ENCODE measurements at places on chromosomes 5 and 9.

GRCh38 chr5:40046792-40047191 is 622.0 kb upstream of the DAB2 start:
- no peak for DNase-seq

GRCh38 chr9:38421498-38422211 is 2.6 kb downstream of the IGFBPL1 start:
- no peak for DNase-seq

- DNase-seq: no peak
Observed at GRCh38 chr9:68947842-68948569, 65.9 kb downstream of the PRKACG start.

DNA sequence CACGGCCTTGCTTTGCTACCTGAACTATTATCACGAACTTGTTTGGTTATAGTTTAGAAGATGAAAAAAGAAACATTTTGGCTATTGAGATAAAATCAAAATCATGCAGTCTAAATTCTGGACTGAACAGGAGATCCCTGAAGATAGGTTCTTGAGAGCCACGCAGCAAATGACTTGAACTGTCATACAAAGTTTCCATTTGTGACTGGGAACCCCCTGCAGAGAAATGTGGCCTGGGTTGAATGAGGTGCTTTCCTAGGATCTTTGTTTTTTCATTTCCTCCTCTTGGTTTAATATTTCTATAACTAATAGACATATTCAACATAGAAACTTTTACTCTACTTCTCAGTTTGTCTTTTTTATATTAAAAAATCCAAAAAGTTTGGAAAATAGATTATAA is 184.7 kb upstream of the TRPM3 start:
- no peak for DNase-seq

DNA sequence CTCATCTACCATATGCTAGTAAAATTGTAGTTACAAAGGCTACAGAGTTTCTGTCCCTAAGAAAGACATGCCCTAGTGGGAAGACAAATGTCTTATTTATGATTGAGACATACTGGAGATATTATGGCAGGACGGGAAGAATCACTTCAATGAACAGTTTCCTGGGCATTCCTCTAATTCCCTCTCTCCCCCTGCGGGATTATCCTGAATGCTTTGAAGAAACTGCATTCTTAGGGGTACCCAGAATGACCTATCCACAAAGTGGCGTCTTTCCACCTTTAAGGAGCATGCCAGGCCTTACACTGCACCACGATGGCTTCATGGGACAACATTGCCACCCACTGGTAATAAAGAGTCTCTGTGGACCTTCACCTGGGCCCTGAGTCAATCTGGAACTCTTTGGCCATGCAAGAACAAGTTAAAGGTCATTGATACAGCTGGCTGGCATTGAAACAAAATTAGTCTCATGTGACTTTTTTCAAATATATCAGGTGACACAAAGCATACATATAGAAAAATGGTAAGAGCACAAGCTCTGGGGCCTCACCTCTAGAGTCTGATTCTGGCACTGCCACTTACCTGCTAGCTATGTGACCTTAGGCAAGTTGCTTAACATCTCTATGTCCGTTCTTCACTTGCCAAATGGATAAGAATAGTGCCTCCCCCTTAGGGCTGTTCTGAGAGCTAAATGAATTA is 32.0 kb downstream of the ANKRD55 start:
- DNase-seq: peak; percentile 87

- DNase-seq: no peak
Observed at GRCh38 chr5:135124128-135124527, 90.1 kb upstream of the PITX1 start.

DNA sequence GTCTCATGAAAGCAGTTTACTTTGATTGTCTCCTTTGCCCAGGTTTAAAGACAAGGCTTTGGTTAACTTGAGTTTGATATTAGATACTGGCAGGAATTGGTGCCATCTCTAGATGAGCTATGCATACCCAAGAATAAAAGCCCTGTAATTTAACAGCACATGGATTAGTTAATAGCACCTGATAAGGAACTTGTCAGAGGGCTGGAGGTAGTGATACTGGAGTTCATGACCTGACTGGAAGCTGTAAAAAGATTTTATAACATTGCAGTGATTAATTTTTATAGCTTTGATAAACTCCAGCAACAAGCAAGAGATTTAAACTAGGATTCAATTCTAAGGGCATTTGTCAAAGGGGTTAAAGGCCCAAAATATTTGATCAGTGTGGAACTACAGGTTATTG is 34.9 kb upstream of the SYK start:
- DNase-seq: no peak

DNA sequence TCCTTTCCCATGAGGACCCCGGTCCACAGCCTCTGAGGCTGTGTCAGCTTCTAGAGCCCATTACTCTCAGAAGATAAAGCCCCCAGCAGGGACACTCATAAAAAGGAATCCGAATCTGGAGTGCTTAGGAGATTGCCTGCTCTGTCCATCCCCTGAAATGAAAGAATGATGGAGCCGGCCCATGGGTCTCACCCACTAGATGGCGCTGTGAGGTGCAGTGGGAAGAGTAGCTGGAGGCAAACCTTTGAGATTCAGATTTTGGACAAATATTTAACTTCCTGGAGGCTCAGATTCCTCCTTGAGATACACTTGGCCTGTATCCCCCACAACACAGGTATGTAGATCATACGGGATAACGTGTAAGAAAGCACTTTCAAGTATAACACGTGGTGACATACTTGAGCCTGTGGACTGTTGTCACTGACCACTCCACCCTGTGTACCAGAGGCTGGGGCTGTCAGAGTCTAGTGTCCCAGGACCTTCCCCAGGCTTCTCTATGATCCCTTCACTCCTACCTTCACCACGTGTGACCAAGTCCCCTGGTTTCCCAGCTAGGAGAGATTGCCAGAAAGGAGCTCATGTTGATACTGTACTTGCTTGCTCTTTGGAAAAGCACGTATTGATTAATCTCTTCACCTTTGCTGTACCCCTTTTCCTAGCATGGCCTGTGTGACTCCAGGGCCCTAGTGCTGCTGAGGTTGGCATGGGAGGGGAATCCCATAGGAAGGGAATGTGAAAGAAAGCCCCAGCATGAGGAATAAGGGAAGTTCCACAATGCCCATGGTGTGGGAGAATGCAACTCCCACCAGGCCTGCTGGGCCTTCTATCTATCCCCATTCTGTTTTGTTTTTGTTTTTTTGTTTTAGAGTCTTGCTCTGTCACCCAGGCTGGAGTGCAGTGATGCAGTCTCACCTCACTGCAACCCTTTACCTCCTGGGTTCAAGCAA is 32.1 kb downstream of the TRMO start:
- peak; percentile 24 for DNase-seq

DNA sequence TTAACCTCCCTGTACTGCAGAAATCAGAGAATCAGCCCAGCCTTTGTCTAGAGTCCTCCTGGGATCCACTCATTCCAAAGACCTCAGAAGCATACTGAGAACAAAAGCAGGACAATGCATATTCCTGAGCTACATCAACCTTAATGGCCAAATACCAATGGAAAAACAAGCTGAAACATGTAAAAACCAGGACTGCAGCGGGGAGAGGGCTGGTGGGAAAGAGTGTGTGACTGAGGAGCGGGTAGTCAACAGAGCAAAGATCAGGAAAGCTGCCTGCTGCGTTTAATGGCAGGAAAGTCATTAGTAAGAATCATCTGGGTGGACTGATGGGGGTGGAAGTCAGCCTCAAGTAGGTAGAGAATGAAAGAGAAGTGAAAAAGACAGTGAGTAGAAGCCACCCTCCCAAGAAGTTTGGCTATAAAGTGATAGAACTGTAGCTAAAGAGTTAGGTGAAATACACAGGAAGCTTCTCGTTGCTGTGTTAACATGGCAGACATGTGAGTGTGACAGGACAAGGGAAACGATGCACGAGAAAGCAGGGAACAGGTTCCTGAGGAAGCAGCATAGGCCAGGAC is 88.1 kb downstream of the OTULIN start:
- DNase-seq: no peak

DNA sequence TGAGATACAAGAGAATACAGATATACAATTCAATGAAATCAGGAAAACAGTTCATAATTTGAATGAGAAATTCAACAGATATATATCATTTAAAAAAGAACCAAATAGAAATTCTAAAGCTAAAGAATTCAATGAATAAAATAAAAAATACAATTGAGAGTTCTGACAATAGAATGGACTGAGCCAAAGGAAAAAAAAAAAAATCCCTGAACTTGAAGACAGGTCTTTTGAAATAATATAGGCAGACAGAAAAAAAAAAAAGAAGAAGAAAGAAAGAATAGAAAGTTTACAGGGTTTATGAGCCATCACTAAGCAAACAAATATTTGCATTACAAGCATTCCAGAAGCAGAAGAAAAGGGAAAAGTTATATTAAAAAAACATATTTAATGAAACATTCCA is 12.9 kb upstream of the HAVCR2 start:
- DNase-seq: no peak

GRCh38 chr9:6109986-6110385 is 94.6 kb upstream of the RANBP6 start:
- no peak for DNase-seq

DNA sequence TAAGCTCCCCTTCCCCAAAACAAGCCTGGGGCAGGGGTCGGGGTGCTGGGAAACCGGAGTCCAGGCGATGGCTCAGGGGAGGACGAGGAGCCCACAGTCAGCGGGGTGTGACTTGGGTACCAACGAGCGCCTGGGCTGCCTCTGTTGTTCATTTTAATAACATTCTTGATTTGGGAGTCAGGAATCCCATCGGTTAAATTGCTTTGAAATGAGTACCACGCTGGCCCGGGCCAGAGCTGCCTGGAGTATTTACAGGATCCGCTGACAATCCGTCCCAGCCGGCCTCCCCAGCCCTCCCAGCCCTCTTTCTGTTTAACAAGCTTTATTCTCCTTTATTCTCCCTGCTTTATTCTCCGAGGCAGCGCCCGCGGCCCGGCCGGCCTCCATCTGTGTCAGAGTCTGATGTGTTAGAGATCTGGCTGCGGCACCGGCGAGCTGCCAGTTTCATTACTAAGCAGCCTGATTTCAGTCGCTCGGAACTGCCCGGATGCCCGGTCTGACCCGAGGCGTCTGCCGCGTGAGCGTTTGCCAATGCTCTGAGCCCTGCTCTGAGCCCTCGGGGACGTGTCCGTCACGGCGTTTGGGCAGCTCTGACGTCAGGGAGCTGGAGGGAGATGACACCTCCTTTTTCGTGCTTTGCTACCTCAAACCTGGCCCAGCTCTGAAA is 16.5 kb upstream of the QRFP start:
- peak; percentile 34 for DNase-seq

DNA sequence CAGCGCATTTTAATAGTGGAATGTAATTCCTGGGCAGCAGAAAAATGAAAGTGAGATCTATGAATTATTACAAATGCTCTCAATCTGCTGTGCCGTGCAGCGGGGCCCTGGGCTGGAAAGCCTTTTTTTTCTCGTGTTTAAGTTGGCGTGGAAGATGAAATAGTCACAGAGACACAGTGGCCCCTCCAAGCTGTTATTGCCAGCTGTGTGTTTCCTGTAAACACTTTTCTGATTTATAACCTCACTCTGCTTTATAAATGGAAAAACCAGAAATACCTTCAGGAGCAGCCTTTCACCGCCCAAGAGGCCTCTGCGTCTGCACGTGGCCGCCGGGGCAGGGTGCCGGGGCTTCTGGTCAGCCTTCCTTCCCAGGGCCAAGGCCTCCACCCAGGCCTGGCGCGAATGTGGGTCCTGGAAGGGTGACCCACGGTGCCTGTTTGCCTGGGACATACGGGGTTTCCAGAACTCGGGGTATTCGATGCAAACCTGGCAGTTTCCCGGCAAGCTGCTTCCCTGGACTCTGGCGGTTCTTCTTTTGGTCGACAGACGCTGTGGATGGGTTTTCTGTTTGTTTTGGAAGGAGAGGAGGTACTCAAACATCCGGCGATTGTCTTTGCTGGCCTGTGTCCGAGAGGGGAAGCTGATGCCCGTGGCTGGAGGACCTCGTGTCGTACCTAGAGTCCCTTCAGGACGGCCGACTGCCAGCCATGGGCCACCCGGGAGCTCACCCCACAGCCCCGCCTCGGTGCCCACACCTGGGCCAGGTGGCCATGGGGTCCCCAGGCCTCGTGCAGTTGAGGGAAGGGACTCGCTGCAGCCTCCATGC is 256.7 kb downstream of the PARP8 start:
- no peak for DNase-seq

GRCh38 chr5:112532654-112533360 is 113.7 kb upstream of the EPB41L4A start:
- DNase-seq: no peak

DNA sequence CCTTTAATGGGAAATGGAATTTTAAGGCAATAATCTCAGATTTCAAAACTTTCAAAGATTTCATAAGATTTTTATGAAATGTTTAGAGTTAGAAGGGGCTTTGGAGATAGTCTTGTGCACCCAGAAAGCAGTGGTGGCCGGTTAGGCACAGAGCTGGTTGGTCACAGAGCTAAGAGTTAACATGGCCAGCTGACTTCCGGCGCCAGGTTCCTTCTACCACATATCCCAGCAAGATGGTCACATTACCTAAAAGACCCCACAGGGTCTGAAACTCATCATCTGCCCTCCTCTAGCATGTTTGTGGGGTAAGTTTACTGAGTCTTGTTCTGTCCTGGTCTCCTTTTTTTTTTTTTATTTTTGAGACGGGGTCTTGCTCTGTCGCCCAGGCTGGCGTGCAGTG is 19.3 kb downstream of the QRFP start:
- no peak for DNase-seq

DNA sequence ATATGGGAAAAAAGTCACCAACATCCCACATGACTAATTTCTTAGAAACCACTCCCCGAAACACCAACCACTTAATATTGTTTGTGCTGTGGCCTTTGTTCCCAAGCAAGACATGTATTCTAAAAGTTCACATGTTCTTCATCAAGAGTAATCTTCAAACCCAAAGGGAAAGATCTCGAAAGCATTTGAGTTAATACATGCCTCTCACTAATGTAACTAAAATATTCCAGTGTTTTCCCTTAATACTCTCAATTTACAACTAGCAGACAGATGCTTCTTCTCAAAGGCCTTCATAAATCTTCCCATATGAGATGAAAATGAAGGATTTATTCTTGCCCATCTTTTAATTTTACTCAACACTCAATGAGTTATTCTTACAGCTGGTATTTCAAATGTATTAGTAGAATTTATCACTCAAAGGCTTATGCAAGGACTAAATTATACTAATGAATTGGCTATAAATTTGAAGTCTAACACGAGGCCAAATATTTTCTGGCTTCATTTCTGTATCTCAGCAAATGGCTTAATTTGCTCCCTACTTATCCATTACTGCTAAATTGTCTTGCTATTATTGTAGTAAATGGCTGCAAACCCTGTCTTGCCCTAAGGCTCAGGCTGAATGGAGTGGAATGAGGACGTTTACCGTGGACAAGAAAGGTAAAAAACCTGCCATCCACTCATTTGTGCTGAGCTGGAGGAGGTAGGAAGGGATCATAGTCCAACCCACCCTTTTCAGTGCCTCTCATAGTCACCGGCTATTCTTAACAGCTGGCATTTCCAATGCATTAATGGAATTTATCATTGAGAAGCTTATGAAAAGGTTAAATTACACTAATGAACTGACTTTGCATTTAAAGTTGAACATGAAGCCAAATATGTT is 474.4 kb downstream of the RASEF start:
- DNase-seq: no peak

DNA sequence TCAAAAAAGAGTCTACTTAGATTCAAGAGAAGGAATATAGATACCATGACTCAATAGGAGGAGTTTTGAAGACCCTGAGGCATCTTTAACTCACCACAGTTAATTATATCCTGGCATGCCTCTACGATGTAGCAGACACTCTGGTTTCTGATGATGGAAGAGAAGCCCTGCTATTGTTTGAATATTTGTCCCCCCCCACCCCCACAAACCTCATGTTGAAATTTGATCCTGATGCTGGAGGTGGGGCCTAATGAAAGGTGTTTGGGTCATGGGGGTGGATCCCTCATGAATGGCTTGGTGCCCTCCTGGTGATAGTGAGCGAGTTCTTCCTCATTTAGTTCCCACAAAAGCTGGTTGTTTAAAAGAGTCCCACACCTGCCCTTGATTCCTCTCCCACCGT is 147.9 kb upstream of the TBCA start:
- no peak for DNase-seq

Measured in posterior cingulate gyrus (tissue), 11 donors.